ENCODE measurements at places on chromosomes 2 and 18. TPM values are rescaled to one million over a fixed set of nuclear protein-coding genes. Genes with fewer than 3 reads are reported as not detected.

The SIX2 gene
- total RNA-seq, result not detected

The SRD5A2 gene
- not detected for total RNA-seq

The LHCGR gene
- total RNA-seq, result not detected

The GPR45 gene
- total RNA-seq, result not detected

The NETO1 gene
- not detected for total RNA-seq

The OR6B2 gene
- not detected for total RNA-seq

The RBM44 gene
- total RNA-seq, result 0.93 TPM

The ANKRD44 gene
- 214 TPM for total RNA-seq

The GCA gene
- total RNA-seq, result 17.0 TPM

The KCNJ13 gene
- total RNA-seq, result not detected

The VWA3B gene
- total RNA-seq, result not detected

The DSG1 gene
- not detected for total RNA-seq

The IKZF2 gene
- 6.0 TPM for total RNA-seq

The SETBP1 gene
- total RNA-seq, result 18.2 TPM

All from activated CD4-positive, alpha-beta memory T cell treated with anti-CD3 and anti-CD28 coated beads, Interleukin-2, amount 10 ng/mL, durations not matched to agents 7 days and 5 days (primary cell).